ENCODE measurements at places on chromosomes 5 and 9. TPM values are rescaled to one million over a fixed set of nuclear protein-coding genes. Genes with fewer than 3 reads are reported as not detected.

- no peak for DNase-seq
- H3K27ac ChIP-seq = no peak overlapping the region
- no peaks in the 10 kb centered on the region for H3K36me3 ChIP-seq
Measured at GRCh38 chr9:21906881-21907280, 87.3 kb downstream of the CDKN2A start.

GRCh38 chr5:144880513-144880912, 709.8 kb downstream of the KCTD16 start:
- no peaks in the 10 kb centered on the region for H3K27me3 ChIP-seq
- no peak for DNase-seq
- H3K36me3 ChIP-seq = no peaks in the 10 kb centered on the region
- H3K4me3 ChIP-seq = no peak overlapping the region
- no peak overlapping the region for H3K27ac ChIP-seq
- no peaks in the 10 kb centered on the region for H3K4me1 ChIP-seq

- DNase-seq = peak; percentile 54
- no peaks in the 10 kb centered on the region for H3K4me1 ChIP-seq
- H3K27ac ChIP-seq = no peak overlapping the region
- H3K4me3 ChIP-seq = no peak overlapping the region
- no peaks in the 10 kb centered on the region for H3K27me3 ChIP-seq
Measured at GRCh38 chr9:70113403-70114022, 69.9 kb downstream of the MAMDC2 start.

Gene PDCD1LG2
- total RNA-seq = 1.0 TPM

Gene POC5
- total RNA-seq = 5.8 TPM
